Psoas muscle (tissue), 8 donors: ENCODE measurements at places on chromosomes 5 and 9. TPM values are rescaled to one million over a fixed set of nuclear protein-coding genes. Genes with fewer than 3 reads are reported as not detected.

- DNase-seq: no peak
These were observed 18.4 kb downstream of the MSANTD3 start for GRCh38 chr9:100445161-100445902.

GRCh38 chr5:124920909-124921666 is 174.6 kb upstream of the ZNF608 start:
- no peak for DNase-seq

Gene TMEM252
- total RNA-seq: not detected

Gene CYSRT1
- not detected for total RNA-seq

DNA sequence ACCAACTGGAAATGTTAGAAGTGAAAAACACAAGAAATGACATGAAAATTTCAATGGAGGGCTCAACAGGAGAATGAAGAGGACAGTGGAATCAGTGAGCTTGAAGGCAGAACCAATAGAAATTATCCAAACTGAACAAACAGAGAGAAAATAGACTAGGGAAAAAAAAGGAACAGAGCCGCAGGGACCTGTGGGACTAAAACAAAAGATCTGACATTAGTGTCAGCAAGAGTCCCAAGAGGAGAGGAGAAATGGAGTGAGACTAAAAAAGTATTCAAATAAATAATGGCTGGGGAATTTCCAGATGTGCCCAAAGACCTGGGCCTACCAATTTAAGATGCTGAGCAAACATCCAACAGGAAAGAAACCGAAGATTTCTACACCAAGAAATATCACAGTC is 175.0 kb upstream of the PHYKPL start:
- DNase-seq: no peak

Gene GGTA1
- 0.50 TPM for total RNA-seq

Gene GBGT1
- 3.2 TPM for total RNA-seq

Gene TRAF2
- total RNA-seq: 13.2 TPM

Gene FGF10
- total RNA-seq: 0.62 TPM

DNA sequence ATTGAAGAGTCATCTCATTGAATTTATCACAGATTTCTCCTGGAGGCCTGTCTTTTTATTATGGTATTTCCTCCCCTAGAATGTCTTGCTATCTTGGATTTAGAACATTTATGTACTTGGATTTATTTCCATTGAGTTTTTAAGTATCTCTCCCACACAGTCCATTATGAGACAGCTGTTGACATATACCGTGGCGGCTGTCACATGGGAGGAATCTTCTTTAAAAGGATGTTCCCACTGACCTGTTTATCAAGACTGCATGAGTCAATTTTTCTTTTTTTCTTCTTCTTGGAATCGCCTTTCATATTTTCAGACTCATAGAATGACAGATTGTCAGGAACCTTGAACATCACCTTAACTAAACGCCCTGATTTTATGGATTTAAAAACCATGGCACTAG is 2.9 kb upstream of the CAVIN4 start:
- no peak for DNase-seq

GRCh38 chr5:156479849-156480248 is 152.9 kb downstream of the SGCD start:
- DNase-seq: peak; percentile 66

DNA sequence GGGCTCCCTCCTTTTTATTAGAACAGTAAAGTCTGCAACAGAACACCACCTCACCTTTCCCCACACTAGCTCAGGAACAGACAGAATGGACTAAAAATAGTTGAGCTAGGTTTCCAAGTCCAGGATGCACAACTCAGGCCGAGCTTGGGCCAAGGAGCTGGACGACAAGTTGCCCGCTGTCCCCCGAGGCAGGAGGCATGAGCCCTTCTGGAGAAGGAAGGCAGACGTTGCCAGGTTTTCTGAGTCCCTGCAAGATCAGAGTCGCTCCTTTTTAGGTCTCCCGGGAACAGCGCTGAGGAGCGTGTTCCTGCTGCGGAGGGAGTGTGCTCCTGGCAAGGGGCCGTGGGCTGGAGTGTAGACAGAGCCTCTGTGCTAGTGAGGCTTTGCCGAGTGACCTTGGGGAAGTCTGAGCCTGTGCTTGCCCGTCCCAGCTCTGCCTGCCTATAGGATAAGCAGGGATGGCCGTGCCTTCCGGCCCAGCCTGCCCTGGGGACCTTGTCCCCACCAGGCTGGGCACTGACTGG is 121.6 kb downstream of the WNK2 start:
- peak; percentile 81 for DNase-seq

- no peak for DNase-seq
These were observed 807.7 kb downstream of the MTRR start for GRCh38 chr5:8676695-8677094.

DNA sequence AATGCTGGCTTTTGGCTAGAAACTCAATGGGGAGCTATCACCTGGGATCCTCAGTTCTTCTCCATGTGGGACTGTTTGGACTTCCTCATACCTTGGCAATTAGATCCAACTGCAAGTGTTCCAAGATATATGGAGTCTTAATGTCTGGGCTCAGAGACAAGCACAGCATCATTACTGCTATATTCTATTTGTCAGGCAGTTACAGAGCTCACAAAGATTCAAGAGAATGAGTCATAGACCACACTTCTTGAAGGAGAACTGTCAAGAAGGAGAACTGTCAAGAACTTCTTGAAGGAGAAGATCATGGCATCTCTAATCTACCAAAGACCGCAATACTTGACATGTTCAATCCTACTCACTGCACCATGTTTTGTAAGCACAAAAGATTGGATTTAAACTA is 106.8 kb upstream of the NREP start:
- DNase-seq: no peak

GRCh38 chr5:150077060-150077459 is 9.3 kb downstream of the CSF1R start:
- DNase-seq: no peak

GRCh38 chr5:149863830-149864229 is 80.8 kb downstream of the PDE6A start:
- no peak for DNase-seq

DNA sequence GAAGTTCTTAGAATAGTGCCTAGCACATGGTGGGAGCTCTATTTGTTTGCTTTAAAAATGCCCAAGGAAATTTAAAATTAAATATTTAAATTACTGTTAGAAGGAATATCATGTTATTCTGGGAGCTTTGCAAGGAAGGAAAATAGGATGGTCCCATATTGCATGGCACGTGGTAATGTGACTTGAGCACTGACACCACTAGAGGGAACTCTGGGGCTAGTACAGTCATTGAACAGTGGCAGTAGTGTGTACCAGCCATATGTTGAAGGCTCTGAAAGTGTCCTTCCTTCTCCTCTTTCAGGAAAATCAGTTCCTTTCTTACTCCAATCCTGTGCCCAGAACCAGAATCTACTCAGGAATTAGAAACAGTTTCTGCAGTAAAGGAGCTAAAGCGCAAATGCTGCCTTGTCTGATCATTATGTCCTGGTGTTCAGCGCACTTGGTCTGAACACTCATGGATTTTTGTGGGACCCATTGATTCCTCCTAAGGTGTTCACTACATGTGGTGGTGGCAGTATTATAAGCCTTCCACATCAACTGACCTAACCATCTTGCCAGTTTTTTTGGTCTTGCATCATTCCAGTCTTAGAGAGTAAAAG is 54.1 kb downstream of the GDA start:
- DNase-seq: no peak

DNA sequence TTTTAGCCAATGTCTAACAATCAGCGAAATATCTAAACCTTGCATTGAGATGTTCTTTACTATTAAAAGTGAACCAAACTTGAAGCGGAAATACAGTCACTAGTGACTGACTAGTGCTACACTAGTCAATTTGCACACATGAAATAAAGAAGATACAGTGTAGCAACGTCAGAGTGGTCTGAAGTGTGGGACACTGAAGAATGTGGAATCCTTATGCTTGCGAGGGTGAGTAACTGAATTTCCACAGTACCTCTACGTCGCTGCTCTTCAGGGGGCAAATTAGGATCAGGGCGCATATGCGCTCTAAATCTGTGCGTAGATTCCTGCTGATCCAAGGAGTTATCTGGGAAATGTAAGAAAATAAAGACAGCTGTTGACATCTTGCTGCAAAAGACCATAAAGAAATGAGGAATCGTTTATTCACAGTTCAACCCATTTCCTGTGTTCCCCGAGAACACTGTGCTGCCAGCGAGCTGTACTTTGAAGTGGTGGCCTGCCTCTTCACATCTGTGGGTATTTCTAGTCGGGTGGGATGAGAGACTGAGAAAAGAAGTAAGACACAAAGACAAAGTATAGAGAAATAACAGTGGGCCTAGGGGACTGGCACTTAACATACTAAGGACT is 39.8 kb upstream of the FLT4 start:
- no peak for DNase-seq

DNA sequence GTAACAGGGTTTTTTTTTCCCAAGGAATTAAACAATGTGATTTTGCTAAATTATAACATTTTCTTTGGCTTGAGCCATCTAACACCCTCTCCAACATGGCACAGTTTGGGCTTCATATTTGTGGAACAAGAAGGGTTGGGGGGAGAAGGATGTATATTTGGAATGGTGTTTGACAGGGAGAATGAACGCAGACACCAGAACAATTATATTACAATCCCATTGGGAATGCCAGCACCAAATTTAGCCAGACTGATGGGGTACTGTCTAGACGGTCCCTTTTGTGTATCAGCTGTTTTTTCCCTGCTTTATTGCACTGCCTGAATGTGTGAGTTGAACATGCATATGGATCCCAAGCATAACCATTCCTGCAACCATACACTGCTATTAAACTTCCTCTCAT is 130.9 kb upstream of the TMEM161B start:
- no peak for DNase-seq

DNA sequence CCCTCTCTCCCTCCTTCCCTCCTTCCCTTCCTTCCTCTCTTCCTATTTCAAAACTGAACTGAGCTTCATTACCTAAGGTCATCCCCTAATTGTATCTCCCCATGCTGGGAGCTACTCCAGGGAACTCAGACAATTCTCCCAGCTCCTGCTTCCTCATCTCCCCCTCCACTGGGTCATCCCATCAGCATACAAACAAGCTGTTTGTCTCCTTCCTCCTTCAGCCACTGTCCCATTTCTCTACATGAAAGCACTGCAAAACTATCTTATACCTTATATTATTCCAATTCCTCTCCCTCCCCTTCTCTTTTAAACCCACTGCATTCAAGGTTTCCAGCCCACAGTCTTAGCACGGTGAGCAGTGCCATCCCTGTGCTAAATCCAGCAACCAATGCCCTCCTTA is 262.4 kb downstream of the AGTPBP1 start:
- DNase-seq: no peak

DNA sequence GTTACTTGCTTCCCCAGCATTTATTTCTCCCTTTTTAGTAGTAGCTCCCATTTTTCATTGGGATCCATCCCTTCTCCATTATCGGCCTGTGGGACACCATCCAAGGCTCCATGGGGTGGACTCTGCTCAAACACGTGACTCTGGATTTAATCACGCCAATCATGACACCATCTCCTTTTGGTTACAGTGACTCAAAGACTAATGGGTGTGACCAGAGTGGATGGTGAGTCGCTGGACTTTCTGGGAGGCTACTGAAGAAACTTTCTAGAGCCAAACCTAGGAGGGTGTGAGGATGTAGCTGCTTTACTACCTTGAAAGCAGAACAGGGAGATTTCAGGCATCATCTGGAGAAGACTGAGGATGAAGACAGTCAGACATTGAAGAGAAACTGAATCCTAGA is 93.1 kb downstream of the PJA2 start:
- DNase-seq: no peak

- no peak for DNase-seq
These were observed 8.7 kb upstream of the TMEM141 start for GRCh38 chr9:136782452-136782851.

GRCh38 chr5:180283026-180283615 is 8.8 kb downstream of the MAPK9 start:
- no peak for DNase-seq

Gene FBP2
- total RNA-seq: 53.2 TPM

DNA sequence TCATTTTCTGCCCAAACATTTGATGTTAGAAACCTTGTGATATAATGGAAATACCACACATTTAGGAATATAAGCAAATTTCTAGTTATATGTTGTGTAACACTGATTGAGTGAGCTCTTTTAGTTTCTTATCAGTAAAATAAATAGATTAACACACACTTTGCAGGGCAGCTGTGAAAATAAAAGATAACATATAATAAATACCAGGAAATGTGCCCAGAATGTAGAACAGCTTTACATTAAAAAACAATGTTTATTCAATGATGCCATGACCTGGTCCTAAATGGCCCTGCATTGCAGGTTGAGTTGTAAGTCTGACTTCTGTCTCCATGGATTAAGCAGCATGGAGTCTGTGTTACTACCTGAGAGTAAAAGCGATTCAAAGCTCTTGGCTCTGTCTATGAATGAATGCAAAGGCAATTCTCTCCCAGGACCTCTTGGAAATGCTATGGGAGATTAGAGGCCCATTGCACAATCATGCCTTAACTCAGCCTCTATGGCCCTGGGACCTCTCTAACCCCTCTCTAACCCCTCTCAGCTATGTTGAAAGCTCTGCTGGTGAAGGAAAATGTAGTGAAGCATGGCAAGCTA is 296.0 kb upstream of the ACTBL2 start:
- DNase-seq: no peak

Gene COL23A1
- 1.2 TPM for total RNA-seq

- DNase-seq: no peak
These were observed 101.7 kb downstream of the UBAP2 start for GRCh38 chr9:33946779-33947535.

DNA sequence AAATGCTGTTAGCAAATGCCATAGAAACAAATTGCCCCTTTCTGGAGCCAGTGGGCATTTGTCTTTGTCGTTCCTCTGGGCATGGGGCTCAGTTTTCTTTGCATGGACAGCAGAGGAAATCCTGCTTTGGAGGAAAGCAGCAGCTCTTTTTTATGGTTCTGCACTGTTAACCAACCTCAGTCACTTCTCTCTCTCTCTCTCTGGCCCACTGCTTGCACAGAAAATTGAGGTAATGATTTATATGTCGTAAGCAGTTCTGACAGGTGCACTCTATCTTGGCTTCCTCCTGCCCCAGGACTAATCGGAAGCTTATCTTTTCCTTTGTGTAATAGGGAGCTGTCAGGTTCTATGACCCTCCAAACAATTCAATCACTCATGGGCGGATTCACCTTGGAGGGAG is 159.6 kb upstream of the GPR151 start:
- DNase-seq: no peak

Gene RASGEF1C
- total RNA-seq: not detected
